ENCODE measurements at places on chromosomes 1 and 21.

GRCh38 chr1:93730621-93731020 lies 49.0 kb upstream of the BCAR3 start:
- DNase-seq = no peak

DNA sequence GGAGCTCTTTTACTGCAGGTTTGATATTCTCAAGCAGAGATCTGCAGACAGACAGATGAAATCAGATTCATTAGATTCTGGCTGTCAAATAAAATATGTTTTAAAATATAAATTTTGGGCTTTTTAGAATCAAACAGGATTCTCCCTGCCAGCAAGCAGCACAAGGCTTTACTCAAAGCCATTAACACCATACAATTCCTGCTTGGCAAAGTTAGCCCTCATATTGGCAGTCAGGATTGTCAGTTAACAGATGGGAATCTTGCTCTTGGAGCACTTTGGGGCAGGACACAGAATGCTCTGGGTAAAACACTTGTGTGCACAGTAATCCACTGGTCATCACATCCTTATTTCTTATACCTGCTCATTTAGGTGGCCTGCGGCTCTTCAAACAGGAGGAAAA lies 560.6 kb upstream of the BEND5 start:
- DNase-seq = no peak

- no peak for DNase-seq
Measured at GRCh38 chr1:215607412-215607811, 40.3 kb downstream of the KCTD3 start.

GRCh38 chr1:232046451-232047306 lies 420.1 kb downstream of the DISC1 start:
- no peak for DNase-seq

- no peak for DNase-seq
Measured at GRCh38 chr1:33363470-33363861, 42.6 kb upstream of the A3GALT2 start.

DNA sequence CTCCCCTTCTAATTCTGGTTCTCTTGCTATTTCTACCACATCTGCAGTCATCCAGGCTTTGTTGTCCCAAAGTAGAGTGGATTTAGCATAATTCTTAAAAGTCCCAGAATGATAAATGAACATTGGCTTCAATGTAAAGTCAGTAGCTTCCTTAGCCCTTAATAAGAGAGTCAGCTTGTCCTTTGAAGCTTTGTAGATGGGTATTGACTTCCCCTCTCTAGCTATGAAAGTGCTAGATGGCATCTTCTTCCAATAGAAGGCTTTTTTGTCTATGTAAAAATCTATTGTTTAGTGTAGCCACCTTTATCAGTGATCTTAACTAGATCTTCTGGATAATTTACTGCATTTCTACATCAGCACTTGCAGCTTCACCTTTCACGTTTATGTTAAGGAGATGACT lies 181.4 kb upstream of the B3GALT2 start:
- DNase-seq = no peak

GRCh38 chr1:212782422-212783154 lies 9.0 kb downstream of the NSL1 start:
- DNase-seq = no peak

DNA sequence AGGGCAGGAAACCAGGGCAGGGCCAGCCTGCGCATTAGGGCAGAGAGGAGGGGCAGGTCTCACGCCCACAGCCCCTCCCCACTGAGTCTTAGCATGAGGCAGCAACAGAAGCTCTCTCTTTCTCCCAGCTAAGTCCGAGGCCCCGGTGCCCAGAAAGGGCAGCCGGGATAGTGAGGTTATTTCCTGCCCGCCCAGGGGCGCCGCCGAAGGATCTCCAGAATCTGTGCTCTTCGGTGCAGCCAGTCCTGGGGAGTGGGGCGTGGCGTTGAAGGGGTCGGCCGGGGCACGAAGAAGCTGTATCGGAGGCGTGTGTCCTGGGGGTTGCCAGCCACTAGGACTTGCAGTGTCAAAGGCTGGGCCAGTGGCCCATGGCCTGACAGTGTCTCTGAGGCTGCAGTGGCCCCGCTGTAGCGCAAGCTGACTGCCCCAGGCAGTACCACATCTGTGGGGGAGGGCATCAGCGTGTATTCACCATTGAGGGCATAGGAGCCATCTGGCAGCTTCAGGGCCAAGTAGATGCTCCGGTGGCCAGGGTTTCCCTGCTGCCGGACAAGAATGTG lies 7.8 kb downstream of the ADAMTS4 start:
- DNase-seq = no peak

DNA sequence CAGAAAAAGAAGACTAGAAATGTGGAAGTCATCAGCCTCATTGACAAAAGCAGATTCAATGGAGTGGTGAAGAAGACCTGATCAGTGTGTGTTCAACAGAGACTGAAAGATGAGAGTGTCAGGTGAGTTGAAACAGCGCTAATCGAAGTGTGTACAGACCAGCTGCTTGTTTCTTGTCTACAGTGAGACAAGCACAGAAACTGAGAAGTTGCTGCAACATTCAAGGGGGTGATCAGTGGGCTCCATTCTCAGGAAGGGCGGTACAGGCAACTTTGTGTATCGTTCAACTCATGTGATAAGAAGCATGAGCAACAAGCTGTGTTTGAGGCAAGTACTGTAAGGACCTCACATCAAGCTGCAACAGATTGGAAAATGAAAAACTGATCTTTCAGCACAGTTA lies 19.4 kb downstream of the DSCAM start:
- no peak for DNase-seq

DNA sequence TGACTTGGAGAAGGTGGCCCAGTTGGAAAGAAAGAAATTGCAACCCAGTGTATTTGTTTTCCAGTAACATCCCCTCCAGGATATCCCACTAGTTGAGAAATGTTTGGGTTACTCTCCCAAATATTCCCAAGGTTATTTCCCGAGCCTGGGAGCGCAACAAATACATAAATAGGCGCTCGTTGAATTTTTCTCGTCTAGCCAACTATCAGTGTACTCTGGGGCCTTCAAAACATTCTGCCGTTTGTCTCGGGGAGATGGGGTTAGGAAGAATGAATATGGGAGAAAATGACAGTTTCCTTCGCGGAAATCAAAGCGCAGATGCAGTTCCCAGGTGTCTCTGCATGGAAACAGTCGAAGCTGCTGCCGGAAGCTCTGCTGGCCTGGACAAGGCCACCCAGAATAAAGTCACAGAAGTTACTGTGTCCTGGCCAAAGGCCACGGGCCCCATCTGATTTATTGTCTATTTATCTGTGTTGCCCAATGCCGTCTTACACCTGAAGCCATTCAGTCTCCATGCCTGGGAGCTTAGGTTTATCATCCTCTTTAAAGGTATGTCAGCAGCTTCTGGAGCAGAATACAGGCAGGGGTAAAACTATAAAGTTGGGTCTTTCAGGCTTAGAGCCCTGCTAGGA lies 1.0 kb downstream of the C1orf115 start:
- no peak for DNase-seq

GRCh38 chr1:92877792-92878191 lies 46.0 kb downstream of the RPL5 start:
- DNase-seq = no peak

GRCh38 chr1:70072231-70072751 lies 133.1 kb downstream of the LRRC40 start:
- no peak for DNase-seq

DNA sequence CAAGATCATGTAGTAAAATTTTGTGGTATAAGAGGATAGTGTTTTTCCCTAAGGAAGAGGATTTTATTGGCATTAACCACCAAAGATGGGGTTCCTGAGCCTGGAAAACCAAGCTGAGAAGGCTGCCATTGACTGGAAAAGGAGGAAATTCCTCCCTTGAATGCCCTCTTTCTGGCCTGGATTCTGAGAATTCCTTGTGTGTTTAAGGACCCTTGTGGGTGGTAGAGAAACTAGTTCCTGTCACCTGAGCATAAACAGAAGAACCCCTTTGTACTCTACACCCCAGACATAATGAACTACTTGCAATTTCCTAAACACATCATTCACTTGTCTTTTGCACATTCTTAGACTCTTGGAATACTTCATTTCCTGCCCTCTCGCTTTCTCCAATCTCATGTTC lies 33.1 kb upstream of the CEP350 start:
- DNase-seq = no peak

GRCh38 chr1:203364806-203365205 lies 13.9 kb upstream of the FMOD start:
- DNase-seq = no peak

GRCh38 chr1:74971982-74972381 lies 162.2 kb upstream of the LHX8 start:
- DNase-seq = no peak

- DNase-seq = no peak
Measured at GRCh38 chr1:239806897-239807296, 284.8 kb upstream of the FMN2 start.

- no peak for DNase-seq
Measured at GRCh38 chr1:81548918-81549587, 251.7 kb upstream of the ADGRL2 start.

- DNase-seq = no peak
Measured at GRCh38 chr1:51898090-51898734, 19.7 kb upstream of the NRDC start.

- no peak for DNase-seq
Measured at GRCh38 chr1:17405898-17406759, 33.3 kb downstream of the RCC2 start.

GRCh38 chr21:31872452-31873274 lies at the start of gene HUNK:
HUNK (plus strand) TSS chr21:31873020; CDS start chr21:31873675, 655 bp downstream.
- DNase-seq = no peak

- DNase-seq = no peak
Measured at GRCh38 chr1:87305151-87305550, 23.5 kb upstream of the LMO4 start.

- no peak for DNase-seq
Measured at GRCh38 chr1:10835822-10836421, 39.5 kb upstream of the CASZ1 start.

DNA sequence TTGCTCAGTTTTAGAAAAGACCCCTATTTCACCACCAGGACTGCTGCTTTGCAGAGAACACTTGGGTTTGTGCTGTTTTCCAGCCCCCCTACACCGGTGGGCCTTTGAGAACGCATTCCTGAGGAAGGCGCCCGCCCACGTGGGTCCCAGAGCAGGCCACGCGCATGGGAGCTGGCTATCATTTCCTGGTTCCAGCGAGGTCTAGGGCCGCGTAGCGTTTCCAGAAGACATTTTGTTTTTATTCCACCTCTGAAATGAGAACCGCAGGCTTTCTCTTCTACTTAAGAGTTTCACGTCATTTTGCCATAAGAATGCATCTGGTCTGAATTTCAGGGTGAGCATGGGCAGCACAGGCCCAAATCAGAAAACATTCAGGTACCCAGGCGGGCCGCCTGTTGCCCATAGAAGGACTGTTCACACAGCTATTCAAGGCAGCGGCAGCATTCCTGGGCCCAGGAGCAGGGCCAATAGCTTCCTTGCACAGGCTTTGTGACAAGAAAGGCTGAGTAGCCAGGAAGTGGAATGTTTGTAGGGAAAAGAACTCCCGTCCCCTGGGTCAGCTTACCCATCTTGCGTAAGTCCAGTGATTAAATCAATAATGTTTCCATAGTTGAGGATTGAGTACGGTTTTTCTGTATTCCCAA lies 1.4 kb upstream of the KLHL21 start:
- no peak for DNase-seq

DNA sequence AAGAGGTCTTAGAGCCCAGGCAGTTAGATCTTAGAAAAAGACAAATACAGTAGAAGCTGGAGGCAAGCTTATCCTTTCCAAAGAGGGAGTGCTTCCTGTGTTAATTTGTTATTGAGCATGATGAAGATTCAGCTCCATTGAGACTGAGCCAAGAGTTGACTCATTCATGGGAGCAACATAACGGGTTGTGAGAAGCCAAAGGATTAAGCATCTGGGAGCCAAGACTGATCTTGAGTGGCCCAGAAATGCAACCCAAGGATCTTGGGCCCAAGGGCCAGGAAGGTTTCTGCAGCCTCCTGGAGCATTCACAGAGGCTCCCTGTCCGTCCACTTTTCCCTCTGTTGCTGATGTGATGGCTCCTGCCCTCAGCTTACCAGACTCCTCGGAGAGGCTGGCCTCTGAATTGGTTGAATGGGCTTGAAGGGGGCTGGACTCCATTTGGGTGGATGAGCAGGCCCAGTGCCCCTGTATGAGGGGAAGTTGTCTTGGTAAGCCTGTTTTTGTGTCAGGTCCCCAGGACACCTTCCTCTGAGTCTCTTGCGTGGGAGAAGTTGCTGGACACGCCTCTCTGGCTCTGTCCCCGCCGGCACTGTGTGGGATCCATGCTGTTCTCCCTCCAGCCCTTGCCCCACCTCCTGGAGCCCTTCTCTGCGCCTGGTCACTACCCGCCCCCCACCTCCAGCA lies 42.4 kb downstream of the PDE9A start:
- no peak for DNase-seq

DNA sequence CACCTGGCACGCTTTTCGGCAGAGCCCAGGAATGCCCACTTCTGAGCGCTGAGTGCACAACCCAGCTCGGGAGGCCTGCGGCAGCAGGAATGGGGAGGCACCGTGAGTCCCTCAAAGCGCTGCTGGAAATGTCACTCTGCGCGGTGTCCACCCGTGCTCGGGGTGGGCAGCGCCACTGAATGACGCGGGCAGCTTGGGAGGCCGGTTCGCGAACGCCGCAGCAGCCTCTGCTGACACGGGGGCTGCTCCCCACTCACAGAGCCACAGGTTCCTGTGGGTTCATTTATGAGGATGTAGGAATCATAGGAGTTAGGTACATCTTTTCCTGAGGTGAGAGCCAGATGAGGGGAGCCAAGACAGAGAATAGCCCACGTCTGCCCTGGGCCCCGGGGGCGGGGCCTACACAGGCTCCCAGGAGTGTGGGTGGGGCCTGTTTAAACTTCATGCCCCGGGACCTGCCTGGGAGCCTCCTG lies 146.7 kb upstream of the COL6A1 start:
- no peak for DNase-seq

DNA sequence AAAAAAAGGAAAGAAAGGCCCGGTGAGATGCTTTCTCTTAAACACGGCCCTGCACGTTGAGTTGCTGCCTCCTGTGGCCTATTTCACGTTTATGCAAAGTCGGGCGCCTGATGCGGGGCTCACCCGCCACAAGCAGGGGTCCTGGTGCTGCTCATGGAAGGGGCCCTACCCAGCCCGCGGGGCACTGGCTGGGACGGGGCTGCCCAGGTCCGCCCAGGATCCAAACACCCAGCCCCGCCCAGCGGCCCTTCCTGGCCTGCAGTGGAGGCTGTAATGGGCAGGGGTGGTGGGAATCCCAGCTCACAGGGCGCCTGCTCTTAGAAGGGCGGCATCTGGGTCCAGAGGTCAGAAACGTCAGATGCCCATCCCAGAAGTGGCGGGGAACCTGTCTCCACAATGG lies 1.6 kb downstream of the COL6A2 start:
- DNase-seq = no peak

GRCh38 chr1:100266741-100267140 lies 725 bp downstream of the RTCA start:
- DNase-seq = no peak

GRCh38 chr1:30700528-30701257 lies 22.7 kb downstream of the MATN1 start:
- DNase-seq = no peak

GRCh38 chr1:54653036-54653435 lies 11.4 kb downstream of the MROH7 start:
- no peak for DNase-seq

Measured in brain pericyte (primary cell).